ENCODE measurements at places on chromosomes 1 and 21.

GRCh38 chr1:238476841-238477240 is 586.1 kb upstream of the ZP4 start:
- no peak for DNase-seq

- no peak for DNase-seq
Observed at GRCh38 chr1:183180634-183181056, 5.4 kb upstream of the LAMC2 start.

GRCh38 chr21:26814386-26814785 is 30.8 kb downstream of the ADAMTS1 start:
- DNase-seq = no peak

DNA sequence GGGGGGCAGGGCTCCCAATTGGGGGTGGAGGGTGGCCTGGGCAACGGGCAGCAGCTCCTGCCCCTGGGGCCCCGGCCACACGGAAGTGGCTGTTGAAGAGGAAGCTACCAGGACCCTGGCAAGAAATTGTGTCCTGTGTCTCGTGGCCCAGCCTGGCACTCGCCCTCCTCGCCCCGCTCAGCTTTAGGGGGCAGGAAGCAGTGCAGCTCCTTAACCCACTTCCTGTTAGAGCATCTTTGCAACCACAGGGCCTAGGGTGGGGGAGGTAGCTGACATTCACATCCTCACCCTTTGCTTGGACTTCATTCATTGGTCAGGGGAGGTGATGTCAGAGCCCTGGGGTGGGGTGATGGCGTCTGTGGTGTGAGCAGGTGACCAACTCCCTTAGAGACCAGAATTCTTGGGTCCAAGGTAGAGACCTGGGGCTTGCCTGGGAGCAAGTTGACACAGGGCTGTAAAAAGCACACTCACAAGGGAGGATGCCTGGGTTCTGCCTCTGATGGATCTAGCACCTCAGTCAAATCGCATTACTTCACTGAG is at the start of gene ARHGAP30:
TSS of gene ARHGAP30 (minus strand) at position 161 of the 540 bp plus-strand sequence. CDS start 267 bp downstream, outside the sequence.
- peak; percentile 50 for DNase-seq

GRCh38 chr1:229230893-229231753 is 39.8 kb upstream of the RAB4A start:
- DNase-seq = no peak

DNA sequence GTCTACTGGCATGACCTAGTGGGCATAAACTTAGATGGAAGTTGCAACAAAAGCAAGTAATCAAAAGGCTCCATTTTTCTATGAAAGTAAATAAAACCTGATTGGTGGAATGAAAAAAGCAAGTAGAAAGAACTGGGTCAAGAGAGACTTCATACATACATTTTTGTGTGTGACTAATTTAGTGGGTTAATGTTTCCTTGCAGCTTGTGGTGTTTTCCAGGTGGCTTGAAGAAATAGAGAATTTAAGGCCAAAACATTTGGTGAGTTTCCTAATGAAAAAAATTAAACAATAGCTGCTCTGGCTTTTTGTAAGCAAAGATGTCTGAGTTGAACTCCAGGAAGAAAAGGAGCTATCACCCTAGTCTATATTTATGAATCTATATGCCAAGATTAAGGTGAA is 71.0 kb downstream of the ZC3H11B start:
- DNase-seq = no peak

DNA sequence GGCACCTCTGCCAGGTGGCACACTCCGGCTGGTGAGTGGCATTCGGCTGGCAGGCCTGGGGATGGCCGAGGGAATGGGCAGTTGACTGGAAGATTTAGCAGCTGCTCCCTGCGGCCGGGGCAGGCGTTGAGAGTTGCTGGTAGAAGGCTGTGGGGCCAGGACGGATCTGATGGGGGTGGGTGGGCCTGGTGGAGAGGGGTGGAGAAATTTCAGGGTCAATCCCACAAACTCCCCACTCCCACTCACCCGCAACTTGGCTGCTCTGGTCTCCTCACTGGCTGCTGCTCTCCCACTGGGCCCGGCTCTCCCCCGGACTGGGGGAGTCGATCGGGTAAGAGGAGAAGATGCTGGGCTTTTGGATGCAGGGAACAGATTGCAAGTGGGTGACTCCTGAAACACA is 2.1 kb downstream of the PSRC1 start:
- DNase-seq = no peak

Measured in stimulated activated CD4-positive, alpha-beta T cell treated with anti-CD3 and anti-CD28 coated beads, Interleukin-1b, Interleukin-23, amount 100 ng/mL, for 4 hours (primary cell).